Stimulated activated CD8-positive, alpha-beta memory T cell treated with anti-CD3 and anti-CD28 coated beads, Interleukin-15, amount 100 ng/mL, for 24 hours (primary cell): ENCODE measurements at places on chromosomes 2 and 18.

DNA sequence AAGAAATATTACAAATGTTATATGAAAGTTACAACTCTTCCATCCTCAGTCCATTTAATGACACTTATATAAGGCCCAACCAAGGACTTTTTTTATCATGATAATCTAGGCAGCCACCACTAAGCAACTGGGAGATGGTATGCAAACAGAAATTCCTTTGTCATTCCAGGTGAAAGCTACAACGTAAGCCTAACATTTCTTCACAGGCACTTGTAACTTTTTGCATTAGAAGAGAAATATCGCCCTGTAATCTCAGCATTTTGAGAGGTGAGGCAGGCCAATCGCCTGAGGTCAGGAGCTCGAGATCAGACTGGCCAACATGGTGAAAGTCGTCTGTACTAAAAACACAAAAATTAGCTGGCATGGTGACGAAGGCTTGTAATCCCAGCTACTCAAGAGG lies 581.2 kb upstream of the SLC8A1 start:
- no peak for DNase-seq

- DNase-seq = no peak
Observed at GRCh38 chr2:27980242-27980641, 89.7 kb downstream of the BABAM2 start.

- DNase-seq = peak; percentile 31
Observed at GRCh38 chr18:63317982-63318888, 1.3 kb downstream of the BCL2 start.

DNA sequence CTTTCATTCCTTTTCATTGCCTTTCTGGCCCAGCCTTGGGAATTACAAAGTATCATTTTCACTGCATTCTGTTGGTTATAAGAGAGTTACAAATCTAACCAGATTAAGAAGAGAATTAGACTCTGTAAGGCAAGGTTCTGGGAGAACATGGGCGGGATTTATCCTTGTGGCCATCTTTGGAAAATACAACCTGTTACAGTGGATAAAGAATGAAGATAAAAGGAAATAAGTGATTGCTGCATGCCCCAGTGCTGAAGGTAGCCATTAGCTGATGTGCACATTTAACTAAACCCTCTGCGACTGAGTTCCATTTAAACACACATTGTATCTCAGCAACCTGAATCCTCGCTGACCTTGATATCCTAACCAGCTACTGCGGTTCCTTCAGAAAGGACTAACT lies 93.4 kb downstream of the SMC6 start:
- no peak for DNase-seq

DNA sequence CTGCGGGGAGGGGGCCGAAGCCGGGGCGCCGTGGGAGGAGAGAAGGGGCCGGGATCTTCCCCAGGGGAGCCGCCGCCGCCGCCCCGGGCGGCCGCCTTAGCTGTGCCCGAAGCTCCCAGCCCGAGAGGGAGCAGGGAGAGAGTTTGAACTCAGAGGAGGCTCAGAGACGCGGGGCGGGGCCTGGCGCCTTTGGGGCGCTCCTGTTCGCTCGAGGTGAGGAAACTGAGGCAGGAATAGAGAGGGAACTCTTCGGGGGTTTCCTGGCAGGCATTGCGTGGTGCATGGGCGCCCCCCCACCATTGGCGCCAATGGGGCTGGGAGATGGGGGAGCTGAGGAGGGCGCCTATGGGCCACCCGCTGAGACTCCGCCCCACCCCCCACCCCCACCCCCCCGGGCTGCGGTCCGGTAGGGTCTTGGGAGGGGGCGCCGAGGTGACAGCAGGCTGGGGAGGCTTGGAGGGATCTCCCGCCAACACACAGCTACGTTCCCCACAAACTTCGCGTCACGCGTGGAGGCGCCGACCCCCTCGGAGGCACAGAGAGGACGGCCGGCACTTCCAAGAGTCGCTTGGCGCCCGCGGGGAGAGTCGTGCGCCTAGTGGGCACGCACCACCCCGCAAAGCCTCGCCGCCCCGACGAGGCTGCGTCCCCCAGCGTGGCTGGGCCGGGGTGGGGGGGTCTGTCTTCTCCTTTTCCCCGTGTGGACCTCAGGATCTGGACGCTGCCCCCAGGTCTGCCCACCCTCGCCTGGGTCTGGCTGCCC lies 680 bp downstream of the CTDSP1 start:
- no peak for DNase-seq

- DNase-seq = no peak
Observed at GRCh38 chr2:136777391-136777790, 12.0 kb downstream of the THSD7B start.

GRCh38 chr18:63107931-63108330 lies 211.6 kb downstream of the BCL2 start:
- no peak for DNase-seq

- DNase-seq = no peak
Observed at GRCh38 chr2:239519089-239519920, 118.5 kb upstream of the HDAC4 start.

DNA sequence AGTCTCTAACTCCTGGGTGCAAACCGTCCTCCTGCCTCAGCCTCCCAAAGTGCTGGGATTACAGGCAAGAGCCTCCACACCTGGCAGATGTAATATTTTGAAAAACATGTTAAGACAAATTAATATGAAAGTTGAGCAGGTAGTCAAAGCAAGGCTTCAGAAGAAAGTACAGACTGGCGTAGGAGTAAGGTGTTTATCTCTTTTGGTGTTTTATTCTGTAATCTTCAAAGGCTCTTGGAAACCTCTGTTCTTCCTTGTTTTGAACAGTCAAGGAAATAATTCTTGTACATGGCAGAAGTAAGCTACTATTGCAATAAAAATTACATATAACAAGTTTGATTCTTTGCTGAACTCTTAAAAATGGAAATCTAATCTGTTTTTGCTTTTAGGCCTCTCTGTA lies 5.3 kb downstream of the RNF138 start:
- DNase-seq = no peak

DNA sequence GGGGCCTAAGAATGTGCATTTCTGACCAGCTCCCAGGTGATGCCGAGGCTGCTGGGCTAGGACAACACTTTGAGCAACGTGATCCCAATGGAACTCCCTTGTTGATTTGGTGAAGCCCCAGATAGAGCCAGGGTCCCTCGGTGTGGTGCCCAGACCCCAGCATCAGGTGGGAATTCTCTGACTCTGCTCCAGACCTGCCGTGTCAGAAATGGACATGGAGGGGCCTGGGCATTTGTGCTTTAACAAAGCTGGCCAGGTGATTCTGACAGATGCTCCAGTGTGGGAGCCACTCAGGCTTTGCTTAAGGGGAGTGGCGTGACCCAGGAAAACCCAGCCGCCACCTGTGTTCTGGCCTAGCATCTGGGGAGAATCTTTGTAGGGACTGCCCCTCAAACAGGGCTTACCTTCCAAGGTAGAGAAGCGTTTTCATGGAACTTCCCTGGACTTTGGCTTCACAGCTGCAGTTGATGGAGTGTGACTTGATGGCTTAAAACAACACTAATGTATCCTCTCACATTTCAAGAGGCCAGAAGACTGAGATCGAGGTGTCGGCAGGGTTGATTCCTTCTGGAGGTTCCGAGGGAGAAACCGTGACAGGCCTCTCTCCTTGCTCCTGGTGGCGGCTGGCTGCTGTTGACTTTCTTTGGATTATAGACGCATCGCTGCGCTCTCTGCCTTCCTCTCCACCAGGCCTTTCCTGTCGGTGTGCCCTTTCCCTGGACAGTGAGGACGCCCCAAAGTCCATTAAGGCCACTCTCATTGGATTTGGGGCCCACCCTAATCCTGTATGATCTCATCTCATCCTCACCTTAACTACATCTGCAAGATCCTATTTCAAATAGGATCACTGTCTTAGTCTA lies 57.0 kb upstream of the HDAC4 start:
- DNase-seq = no peak

- no peak for DNase-seq
Observed at GRCh38 chr18:26547646-26548414, 523 bp downstream of the KCTD1 start.

- DNase-seq = no peak
Observed at GRCh38 chr2:64165706-64166105, 21.5 kb upstream of the PELI1 start.

DNA sequence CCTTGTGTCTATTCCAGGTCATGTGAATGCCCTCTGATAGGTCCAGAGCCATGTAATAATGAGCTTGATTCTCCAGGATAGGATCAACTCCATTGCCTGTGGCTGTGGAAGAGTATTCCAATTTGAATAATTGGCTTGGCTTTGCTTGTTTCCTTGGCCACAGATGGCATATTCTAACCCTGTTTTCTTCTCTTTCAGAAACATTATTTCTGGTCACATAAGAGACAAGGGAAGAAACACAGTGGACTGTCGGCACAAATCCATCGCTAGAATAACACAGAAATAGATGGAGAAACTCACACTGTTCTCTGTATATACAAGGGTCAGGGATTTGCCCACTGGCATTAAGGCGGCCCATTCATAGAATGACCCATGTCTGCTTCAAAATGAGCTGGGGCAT lies 278.4 kb upstream of the CCDC68 start:
- no peak for DNase-seq

GRCh38 chr2:2683606-2684224 lies 352.6 kb upstream of the MYT1L start:
- no peak for DNase-seq

- DNase-seq = no peak
Observed at GRCh38 chr2:239143858-239144712, 256.7 kb downstream of the HDAC4 start.

- DNase-seq = no peak
Observed at GRCh38 chr18:47087676-47088075, 52.3 kb upstream of the ELOA2 start.

GRCh38 chr2:1749489-1750119 lies 5.3 kb upstream of the PXDN start:
- DNase-seq = no peak

- DNase-seq = no peak
Observed at GRCh38 chr18:10927286-10927992, 221.9 kb downstream of the PIEZO2 start.

- DNase-seq = no peak
Observed at GRCh38 chr2:61658841-61659780, 121.0 kb upstream of the XPO1 start.

- no peak for DNase-seq
Observed at GRCh38 chr2:33632831-33633230, 33.7 kb upstream of the FAM98A start.

- DNase-seq = no peak
Observed at GRCh38 chr2:120438301-120439066, 92.5 kb downstream of the INHBB start.

DNA sequence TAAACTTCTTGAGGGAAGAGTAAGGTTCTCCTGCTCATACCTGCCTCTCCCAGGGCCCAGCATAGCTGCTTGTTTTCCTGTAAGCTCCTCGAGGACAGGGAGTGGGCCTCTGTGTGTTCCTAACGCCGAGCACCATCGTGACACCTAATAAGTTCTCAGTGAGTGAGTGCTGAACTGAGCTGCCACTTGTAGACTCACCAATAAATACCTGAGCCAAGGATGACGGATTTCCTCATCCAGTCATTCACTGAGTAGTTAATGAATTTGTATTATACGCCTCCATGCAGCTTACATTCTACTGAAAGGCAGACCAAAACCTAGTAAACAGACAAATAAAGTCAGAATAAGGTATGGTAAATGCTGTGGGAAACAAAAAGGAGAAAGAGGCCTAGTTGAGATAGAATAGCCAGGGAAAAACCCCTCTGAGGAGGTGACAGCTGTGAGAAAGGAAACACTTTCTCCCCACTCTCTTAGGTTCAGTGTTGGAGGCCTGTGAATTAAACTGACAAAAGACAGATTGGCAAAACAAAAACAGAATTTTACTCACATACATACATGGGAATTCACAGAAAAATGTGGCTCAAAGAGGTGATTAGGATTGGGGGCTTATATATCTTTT lies 138.6 kb downstream of the B3GNT2 start:
- DNase-seq = no peak

DNA sequence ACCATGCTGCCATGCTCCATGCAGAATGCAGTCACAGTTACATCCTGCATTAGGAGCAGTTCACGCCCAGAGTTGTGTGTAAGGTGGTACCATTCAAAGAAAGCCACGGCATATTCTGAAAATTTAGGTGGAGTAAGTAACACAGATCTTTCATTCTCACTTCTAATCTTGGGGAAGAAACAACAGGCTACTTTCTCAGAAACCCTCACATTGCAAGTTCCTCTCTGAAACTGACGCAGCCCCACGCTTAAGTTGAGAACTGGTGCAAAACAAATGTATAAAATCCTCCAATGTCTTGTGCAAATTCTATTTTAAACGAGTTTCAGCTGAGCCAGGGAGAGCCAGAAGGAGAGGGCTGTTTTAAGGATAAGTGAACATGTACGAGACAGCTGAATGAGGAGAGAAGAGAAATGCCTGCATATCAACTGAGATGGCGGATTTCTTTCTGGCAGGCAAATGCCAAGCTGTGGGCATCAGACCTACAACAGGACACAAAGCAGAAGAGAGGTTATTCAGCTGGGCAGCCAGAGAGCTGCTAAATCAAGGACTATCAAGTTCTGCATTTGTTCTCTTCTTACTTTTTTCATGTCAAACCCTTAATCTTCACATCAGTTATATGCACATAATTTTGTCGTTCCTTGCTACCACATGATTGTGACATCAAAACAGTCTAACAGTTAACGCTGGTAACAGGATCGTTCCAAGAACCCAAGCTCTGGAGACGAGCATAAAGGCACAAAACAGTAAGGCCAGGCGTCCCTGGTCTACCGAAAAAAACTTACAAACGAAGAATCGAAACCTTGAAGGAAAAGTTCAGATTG lies 6.4 kb downstream of the ARL4C start:
- no peak for DNase-seq

DNA sequence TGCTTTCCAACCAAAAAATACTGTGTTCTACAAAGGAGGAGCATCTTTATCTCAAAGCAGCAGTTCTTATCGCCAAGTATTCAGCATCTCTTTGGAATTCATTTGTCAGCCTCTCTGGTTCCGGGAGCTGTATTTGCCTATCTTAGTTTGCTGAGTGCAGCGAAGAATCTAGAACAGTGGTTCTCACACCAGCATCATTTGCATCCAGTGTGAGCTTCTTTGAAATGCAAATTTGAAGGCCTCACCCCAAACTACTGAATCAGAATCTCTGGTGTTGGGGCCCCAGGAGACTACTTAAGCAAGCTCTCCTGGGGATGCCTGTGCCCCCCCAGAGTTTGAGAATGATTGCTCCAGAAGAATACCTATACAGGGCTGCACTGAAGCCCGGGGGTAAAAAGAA lies 1.5 kb upstream of the PTPN2 start:
- no peak for DNase-seq
